ENCODE measurements at places on chromosomes 1 and 21.

DNA sequence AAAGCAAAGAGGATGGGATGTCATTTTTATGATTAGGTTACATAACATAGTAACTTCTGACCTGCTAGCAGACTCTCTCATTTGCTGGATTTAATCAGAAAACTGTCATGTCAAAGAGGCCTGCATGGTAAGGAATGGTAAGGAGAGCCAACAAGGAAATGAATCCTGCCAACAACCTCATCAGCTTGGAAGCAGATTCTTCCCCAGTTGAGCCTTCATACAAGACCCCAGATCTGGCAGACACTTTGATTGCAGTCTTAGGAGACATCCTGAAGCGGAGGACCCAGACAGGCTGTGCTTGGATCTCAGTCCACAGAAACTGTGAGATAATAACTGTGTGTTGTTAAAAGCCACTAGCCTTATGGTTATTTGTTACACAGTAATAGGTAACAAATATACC, 27.6 kb upstream of the MARK1 start:
- DNase-seq, result no peak

GRCh38 chr1:183806125-183806524, 1.2 kb downstream of the RGL1 start:
- no peak for DNase-seq

- no peak for DNase-seq
These were observed 58.7 kb downstream of the VANGL2 start for GRCh38 chr1:160459056-160459455.

DNA sequence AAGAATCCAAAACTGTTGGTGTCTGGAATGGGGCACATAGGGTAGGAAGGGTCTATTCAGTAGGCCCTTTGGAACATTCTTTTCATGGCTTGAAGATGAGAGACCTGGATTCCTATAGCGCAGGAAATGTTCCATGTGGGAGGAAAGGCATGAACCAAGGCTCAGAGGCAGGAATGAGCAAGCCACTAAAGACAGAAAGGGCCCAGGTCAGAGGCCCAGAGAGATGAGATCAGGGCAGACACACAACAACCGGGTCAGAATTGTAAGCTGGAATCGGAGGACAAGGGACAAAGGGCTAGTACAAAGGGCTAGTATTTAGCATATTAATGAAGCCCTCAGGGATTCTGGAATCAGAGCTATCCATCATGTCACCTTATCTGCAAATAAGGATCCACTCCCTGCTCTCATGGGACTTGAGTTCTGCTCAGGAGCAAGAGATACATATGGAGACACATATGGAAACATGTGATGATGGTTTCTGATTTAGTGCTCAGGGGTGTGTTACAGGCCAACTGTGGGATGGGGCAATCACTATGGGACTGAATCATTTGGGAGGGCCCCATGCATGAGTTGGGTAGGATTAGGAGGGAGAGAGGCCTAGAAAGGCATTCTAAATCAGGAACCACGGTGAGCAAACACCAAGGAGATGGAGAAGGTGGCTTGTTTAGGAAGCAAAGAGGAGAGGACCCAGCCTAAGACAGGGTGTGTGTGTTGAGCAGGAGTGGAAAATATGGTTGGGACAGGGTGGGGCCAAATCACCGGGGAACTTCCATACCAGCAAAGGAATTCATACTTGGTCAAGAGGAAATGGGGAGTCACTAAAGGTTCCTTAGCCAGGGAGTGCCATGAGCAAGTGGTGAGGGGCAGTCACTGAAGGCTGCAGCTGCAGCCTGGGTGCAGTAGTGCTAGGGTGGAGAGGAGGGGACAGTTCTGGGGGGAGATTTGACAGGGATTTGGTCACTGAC, 8.6 kb downstream of the NECTIN4 start:
- no peak for DNase-seq

DNA sequence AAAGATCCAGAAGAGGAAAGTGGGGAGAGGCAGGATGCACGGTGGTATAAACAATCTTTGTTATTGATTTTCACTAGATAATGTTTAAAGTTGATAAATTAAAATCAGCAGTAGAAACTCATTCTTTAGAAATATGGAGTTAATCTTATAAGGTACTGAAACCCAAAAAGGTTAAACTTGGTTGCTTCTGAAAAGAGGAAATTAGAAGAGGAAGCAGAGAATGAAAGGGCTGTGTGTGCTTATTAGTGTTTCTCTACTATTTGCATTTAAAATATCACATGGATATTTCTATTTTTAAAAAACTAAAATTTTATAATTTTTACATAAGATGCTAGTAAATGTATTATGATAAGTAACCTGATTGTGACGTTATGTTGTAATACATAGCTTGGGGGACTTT, 24.4 kb downstream of the C1orf141 start:
- DNase-seq, result no peak
